ENCODE measurements at places on chromosomes 7 and 10.
A peak's percentile ranks its signal among the peaks of the same experiment; 100 is the strongest.

- no peak for DNase-seq
Observed at GRCh38 chr7:71705901-71706596, 574.1 kb downstream of the GALNT17 start.

DNA sequence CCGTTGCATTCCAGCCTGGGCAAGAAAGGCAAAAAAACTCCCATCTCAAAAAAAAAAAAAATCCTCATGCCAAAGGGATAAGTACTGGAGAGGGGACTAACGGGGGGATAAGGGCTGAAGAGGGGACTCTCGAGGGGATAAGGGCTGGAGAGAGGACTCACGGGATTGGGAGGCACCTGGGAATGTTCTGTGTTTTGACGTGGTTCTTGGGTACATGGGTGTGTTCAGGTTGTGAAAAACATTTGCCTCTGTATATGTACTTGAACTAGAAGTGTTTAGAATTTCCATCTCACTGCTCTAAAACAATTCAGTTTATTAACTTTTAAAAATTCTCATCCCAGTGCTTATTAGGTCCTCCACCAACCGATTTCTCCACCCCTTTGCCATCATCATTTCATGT, 4.5 kb downstream of the FKBP6 start:
- DNase-seq = no peak

DNA sequence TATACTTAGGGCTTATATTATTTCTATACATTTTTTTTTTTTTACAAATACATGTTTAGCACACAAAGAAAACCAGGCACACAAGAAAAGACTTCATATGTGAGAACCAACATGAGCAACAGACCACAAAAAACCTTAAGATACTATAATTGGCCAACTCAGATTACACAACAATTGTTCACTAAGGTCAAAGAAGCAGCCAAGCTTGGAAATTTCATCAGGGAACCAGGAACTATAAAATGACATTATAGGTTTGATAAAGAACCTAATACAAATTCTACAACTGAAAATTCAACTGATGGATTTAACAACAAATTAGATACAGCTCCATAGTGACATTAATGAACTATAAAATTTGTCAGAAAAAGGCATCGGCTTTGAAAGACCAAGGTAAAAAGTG, 4.4 kb upstream of the LUC7L2 start:
- DNase-seq = no peak

GRCh38 chr7:139838876-139839275, 9.8 kb downstream of the TBXAS1 start:
- no peak for DNase-seq

- no peak for DNase-seq
Observed at GRCh38 chr7:47128700-47129099, 453.2 kb downstream of the TNS3 start.

- no peak for DNase-seq
Observed at GRCh38 chr10:102918817-102919245, 737 bp downstream of the CNNM2 start.

- no peak for DNase-seq
Observed at GRCh38 chr10:63711361-63711760, 190.2 kb downstream of the REEP3 start.

DNA sequence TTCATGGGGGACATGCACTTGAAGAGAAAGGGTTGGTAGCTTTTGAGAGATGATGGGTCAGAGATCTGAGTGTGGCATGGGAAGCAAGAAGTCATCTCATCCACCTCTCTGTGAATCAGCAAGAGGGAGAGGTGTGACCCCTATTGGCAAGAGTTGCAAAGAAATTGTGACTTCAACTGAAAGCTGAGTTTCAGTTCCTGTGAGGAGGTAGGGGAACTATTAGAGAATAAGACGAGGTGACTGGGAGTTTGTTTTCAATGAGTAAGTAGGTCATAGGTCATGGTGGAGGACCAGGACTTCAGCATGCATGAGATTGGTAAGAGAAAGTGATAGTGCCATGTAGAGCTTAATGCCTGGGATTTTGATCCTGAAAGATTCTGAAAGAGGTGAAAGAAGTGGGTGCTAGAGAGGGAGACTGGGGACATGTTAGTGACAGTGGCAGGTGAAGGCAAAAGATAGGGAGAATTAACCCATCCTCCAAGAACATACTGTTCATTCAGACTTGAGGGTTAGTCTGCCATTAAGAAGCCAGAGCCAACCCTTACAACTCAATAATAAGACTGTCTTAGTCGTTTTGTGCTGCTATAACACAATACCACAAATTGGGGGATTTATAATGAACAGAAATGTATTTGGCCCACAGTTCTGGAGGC, 75.5 kb upstream of the CAPZA2 start:
- no peak for DNase-seq

DNA sequence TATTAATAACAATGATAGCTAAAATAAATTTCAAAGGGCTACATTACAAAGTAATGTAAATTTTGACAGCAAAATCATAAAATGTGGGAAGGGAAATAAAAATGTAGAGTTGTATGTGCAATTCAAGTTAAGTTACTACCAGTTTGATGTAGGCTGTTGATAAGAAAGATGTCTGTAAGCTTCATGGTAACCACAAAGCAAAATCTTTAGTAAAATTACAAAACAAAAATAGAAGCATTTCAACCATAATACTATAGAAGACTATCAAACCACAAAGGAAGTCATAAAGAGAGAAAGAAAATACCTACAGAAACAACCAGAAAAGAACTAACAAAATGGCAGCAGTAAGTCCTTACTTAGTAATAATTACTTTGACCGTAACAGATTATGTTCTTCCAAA, 99.1 kb downstream of the C7orf25 start:
- DNase-seq = no peak

DNA sequence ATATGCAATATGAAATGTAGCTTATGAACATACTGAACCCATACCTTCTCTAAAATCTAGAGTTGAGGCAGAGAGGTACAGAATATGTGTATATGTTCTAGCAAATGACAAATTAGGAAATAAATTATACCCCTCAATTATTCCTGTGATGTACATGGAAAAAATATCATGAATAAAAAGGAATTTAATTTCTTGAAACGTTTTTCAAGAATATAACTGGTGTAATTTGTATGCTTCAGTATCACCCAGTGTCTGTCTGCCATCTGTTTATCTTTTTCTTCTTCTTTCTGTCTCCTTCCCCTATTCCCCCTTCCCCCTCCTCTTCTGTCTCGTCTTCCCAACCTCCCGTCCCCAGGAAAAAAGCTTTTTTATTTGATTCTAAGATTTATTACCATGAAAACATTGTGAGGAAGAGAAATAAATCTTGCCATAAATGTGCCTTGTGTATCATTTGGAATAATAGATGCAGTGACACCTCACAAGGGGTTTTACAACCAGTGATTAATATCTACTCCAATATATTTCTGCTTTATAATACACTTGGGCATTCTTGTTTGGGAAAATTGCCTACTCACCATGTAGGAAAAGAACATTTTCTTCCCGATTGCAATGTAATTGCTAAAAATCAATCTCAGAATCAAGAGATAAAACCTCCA, 12.2 kb downstream of the LANCL2 start:
- DNase-seq = no peak

GRCh38 chr7:150914966-150915365, 62.6 kb downstream of the AOC1 start:
- no peak for DNase-seq

DNA sequence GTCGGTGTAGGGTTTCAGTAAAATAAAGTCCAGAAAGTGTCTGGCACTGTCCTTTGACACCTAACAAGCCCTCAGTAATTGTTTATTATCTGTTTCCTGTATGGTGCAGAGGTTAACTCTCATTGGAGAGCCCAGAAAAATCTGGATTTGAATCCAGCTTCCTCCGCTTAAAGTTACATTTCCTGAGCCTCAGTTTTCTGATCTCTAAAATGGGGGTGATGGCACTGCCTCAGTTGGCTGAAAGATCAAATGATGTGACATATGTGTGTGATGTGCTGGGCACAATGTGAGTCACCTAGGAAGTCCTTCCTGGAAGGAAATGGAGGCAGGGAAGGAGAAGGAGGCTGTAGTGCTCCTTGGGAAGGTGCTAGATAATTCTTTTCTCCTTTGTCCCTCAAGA, 14.7 kb upstream of the CDH23 start:
- no peak for DNase-seq

- no peak for DNase-seq
Observed at GRCh38 chr10:329361-330099, 194.3 kb downstream of the ZMYND11 start.

- no peak for DNase-seq
Observed at GRCh38 chr10:99523251-99523773, 9.4 kb upstream of the NKX2-3 start.

DNA sequence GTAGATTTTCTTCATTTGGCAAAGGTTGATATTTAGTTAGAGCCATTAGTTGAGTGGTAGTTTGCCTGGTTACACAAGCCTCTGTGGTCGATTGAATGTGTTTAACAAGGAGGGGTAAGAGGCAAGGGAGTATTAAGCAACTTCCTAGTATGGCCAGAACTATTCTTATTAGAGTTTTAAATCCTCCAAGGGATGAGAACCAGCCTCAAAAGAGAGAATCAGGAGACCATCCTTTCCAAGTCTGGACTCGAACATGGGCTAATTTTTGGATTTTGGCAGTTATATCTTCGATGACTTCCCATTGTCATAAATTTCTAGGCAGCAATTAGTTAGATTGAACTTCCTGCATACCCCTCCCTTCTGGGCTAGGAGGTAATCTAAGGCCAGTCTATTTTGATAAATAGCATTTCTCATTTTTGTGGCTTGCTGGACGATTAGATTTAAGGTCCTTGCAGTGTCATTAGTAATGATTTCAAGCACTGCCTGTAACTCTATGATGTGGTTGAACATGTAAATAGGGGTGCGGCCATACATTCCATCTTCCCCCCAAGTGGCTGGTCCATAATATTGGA, 219.5 kb upstream of the KCND2 start:
- DNase-seq = no peak

DNA sequence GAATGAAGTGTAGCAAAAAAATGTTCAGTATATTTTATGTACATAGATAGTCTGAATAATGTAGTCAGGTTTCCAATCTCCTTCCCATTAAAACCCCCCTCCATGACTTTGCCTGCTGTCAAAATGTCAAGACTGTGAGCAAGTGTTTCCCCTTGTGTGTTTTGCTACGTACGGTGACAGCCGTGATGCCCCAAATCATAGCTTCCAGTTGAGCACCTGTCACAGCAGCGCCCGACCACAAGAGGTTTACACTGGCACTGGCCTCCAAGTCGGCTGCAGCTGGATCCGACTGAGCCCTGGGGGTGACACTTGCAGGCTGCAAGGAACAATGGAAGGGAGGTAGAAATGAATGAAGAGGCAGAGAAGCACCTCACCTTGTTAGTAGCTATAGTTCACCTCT, 62.3 kb downstream of the LAMB4 start:
- no peak for DNase-seq

DNA sequence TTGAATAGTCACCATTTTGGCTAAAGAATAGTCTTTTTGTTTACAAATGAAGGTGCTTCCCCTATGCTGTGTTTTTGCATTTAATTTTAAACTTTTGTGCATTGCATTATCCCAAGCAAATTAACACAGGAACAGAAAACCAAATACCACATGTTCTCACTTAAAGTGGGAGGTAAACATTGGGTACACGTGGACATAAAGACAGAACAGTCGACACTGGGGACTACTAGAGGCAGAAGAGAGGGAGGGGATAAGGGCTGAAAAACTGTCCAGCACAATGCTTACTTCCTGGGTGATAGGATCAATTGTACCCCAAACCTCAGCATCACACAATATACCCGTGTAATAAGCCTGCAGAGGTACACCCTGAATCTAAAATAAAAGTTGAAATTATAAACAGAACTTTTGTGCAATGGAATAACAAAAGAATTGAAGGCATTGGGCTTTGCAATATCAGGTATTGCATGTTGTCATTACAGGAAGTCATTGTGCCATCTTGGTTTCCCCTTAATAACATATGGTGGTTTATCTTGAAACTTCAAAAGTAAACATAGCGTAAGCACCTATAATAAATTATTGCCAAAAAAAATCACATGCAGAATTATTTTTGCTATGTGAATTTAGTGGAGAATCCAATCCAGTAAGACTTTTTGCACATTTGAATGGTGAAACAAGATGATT, 16.1 kb downstream of the ADD3 start:
- DNase-seq = no peak

GRCh38 chr10:132654708-132655661, 117.4 kb downstream of the INPP5A start:
- peak; percentile 30 for DNase-seq

GRCh38 chr7:107856806-107857540, 34.0 kb upstream of the DLD start:
- no peak for DNase-seq

GRCh38 chr10:99279626-99280111, 44.0 kb upstream of the HPSE2 start:
- DNase-seq = no peak

GRCh38 chr7:100942045-100942774, 7.1 kb upstream of the MUC3A start:
- DNase-seq = no peak

GRCh38 chr10:33406596-33406995, 72.1 kb upstream of the NRP1 start:
- no peak for DNase-seq

- DNase-seq = no peak
Observed at GRCh38 chr10:58627392-58627791, 114.7 kb downstream of the BICC1 start.

DNA sequence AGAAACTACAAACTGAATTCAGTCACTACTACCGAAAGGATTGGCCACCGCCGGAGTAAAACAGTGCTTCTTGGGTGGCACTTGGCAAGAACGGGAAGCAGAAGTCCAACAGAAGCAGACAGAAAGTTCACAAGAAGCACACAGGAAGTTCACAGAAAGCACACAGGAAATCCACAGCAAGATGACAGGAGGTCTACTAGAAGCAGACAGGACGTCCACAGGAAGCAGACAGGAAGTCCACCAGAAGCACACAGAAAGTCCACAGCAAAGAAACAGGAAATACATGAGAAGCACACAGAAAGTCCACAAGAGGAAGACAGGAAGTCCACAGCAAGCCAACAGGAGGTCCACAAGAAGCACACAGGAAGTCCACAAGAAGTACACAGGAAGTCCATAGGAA, 399.2 kb upstream of the AUTS2 start:
- no peak for DNase-seq

DNA sequence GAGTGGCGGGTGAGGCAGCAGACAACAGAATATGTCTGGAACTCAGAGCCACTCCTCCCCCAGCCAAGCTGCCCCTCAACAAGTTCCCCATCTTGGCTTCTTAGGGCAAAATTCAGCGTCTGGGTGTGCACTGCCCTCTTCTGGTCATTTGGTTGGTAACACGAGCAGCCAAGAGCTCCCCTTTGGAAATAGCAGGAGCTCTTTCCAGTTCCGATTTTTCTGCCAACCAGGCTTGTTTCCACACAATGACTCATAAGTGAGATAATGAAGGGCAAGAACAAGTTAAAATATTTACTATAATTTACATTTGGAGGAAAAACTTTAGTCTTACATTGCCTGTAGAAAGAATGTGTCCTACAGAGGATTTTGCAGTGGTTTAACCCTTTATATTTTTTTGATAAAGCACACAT, 70.5 kb downstream of the ADCYAP1R1 start:
- DNase-seq = no peak
